ENCODE measurements at places on chromosomes 5 and 9. TPM values are rescaled to one million over a fixed set of nuclear protein-coding genes. Genes with fewer than 3 reads are reported as not detected.

The IL4 gene
- total RNA-seq: not detected

GRCh38 chr5:167716126-167716775 is 575.2 kb upstream of the WWC1 start:
- no peak overlapping the region for H3K4me3 ChIP-seq
- no peaks in the 10 kb centered on the region for H3K36me3 ChIP-seq
- no peak for DNase-seq
- H3K27ac ChIP-seq: no peak overlapping the region
- no peaks in the 10 kb centered on the region for H3K4me1 ChIP-seq

- H3K27ac ChIP-seq: no peak overlapping the region
- peaks cover 20% of the 10 kb centered on the region for H3K27me3 ChIP-seq
- no peaks in the 10 kb centered on the region for H3K4me1 ChIP-seq
- DNase-seq: no peak
- H3K36me3 ChIP-seq: no peaks in the 10 kb centered on the region
- H3K4me3 ChIP-seq: no peak overlapping the region
These were observed 74.5 kb upstream of the APC start for GRCh38 chr5:112663146-112663545.

DNA sequence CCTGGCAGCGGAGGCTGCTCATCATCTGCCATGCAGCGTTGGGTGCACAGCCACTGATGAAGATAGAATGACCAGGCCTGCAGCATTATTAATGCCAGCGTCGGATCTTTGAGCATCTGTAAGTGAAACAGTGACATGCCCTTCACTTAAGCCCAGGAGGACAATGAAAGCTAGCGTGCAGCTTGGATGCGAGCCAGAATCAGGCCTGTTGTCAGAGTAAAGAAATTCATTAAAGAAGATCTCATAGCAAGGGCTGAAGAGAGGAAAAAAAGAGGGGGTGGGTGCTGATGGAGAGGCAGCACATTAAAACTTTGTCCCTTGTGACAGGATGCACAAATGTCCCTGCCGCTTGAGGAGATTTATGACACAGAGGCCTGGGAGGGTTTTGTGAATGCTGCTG is 186.1 kb upstream of the MAST4 start:
- no peaks in the 10 kb centered on the region for H3K4me1 ChIP-seq
- H3K27me3 ChIP-seq: peaks cover 3% of the 10 kb centered on the region
- no peaks in the 10 kb centered on the region for H3K36me3 ChIP-seq

The SIT1 gene
- total RNA-seq: 220 TPM

The CKMT2 gene
- not detected for total RNA-seq

The IL5 gene
- not detected for total RNA-seq

- no peak overlapping the region for H3K27ac ChIP-seq
- no peaks in the 10 kb centered on the region for H3K4me1 ChIP-seq
- no peaks in the 10 kb centered on the region for H3K36me3 ChIP-seq
- H3K4me3 ChIP-seq: no peak overlapping the region
These were observed 38.8 kb downstream of the RASGEF1C start for GRCh38 chr5:180170106-180170809.

- no peak for DNase-seq
- no peaks in the 10 kb centered on the region for H3K4me1 ChIP-seq
- no peak overlapping the region for H3K4me3 ChIP-seq
- no peaks in the 10 kb centered on the region for H3K36me3 ChIP-seq
- H3K27me3 ChIP-seq: no peaks in the 10 kb centered on the region
These were observed 283.8 kb upstream of the CDH12 start for GRCh38 chr5:23136958-23137357.

DNA sequence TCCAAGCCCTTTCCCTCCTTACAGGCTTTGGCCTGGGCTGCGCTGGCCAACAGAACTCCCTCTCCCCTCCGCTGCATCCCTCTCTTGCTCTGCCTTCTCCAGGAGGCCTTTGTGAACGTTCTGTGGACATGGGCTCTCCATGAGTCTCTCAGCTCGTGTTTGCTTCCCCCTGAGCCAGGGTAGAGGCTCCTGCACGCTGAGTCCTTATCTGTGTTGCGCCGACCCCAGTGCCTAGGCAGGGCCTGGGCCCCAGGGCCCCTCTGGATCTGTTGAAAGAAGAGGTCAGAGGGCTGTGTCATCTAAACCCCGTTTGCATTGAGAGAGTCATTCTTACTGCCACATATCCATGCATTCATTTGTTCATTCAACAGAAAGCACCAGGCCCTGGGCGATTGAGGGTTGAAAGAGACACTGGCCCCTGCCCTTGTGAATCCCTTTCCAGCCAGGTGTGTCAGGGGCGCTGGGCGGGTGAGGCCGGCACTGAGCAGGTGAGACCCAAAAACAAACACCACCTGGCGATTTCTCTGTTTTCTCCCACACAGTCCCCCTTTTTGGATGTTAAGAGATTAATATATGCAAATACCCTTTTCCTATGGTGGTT is 111.2 kb upstream of the IER5L start:
- H3K36me3 ChIP-seq: no peaks in the 10 kb centered on the region
- H3K27ac ChIP-seq: no peak overlapping the region
- H3K4me3 ChIP-seq: no peak overlapping the region
- no peak for DNase-seq

The NTRK2 gene
- total RNA-seq: 0.05 TPM

DNA sequence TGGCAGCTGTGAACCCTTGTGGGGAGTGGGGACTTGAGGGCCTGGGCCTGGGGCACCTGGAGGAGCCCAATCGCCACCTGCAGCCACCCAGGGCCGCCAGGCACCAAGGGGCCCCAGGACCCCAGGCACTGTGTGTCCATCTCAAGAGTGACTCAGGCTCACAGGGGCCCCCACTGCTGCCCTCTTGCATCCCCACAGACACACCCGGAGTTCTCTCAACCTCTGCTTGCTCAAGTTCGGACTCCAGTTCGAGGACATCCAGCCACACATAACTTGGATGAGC is 51.9 kb downstream of the MRPL36 start:
- peaks cover 3% of the 10 kb centered on the region for H3K27me3 ChIP-seq
- H3K36me3 ChIP-seq: no peaks in the 10 kb centered on the region
- DNase-seq: no peak
- no peaks in the 10 kb centered on the region for H3K4me1 ChIP-seq
- no peak overlapping the region for H3K4me3 ChIP-seq
- H3K27ac ChIP-seq: no peak overlapping the region

DNA sequence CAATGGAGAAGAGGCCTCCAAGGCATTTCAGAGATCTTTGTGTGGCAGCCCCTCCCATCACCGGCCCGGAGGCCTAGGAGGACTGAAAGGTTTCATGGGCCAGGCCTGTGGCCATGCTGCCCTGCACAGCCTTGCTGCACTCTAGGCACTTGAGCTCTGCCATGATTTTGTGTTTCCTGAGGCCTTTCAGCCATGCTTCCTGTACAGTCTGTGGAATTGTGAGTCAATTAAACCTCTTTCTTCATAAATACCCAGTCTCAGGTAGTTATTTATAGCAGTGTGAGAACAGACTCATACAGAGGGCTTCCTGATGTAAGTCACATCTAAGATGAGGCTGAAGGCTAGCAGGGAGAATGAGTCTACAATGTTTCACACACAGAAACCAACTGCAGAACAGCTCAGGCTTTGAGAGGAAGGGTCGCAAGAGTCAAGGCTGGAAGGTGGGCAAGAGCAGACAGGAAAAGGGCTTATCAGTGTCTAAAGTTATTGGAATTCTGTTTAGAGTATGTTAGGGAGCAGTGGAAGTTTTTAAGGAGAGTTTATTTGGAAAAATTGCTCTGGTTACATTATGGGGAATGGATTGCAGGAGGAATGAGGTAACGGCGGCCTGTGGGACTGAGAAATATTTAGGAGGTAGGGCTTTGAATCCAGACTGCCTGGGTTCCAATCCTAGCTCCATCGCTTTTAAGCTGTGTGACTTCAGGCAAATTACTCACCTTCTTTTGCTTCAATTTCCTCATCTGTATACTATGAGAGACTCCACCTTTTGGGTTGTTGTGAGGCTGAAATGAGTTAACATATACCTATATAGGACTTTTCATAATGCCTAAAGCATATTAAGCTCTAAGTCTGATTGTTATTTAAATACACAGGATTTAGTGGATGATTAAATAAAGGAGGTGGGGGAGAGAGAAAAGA is 291.2 kb downstream of the CWC27 start:
- no peak overlapping the region for H3K27ac ChIP-seq
- H3K4me1 ChIP-seq: no peaks in the 10 kb centered on the region
- H3K27me3 ChIP-seq: peaks cover 4% of the 10 kb centered on the region

DNA sequence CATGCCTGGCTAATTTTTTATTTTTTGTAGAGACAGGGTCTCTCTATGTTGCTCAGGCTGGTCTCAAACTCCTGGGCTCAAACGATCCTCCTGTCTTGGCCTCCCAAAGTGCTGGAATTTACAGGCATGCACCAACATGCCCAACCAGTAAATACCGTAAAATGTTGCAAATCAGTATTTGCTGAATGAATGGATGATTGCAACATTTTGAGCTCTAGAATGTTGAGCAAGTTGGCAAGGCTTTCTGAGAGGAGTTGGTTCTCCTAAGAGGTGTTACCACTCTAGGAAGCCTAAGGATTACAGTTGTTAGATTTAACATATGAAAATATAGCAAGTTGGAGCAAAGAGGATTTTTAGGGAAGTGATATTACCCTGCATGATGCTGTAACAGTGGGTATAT is 15.6 kb upstream of the DMXL1 start:
- no peaks in the 10 kb centered on the region for H3K27me3 ChIP-seq
- no peak for DNase-seq
- no peak overlapping the region for H3K27ac ChIP-seq
- H3K36me3 ChIP-seq: no peaks in the 10 kb centered on the region

- H3K27ac ChIP-seq: no peak overlapping the region
- H3K4me3 ChIP-seq: no peak overlapping the region
- DNase-seq: no peak
- peaks cover 4% of the 10 kb centered on the region for H3K4me1 ChIP-seq
- no peaks in the 10 kb centered on the region for H3K27me3 ChIP-seq
These were observed 28.5 kb downstream of the TBC1D2 start for GRCh38 chr9:98226957-98227356.

The INSL6 gene
- total RNA-seq: not detected

The SPATA31D3 gene
- total RNA-seq: not detected

DNA sequence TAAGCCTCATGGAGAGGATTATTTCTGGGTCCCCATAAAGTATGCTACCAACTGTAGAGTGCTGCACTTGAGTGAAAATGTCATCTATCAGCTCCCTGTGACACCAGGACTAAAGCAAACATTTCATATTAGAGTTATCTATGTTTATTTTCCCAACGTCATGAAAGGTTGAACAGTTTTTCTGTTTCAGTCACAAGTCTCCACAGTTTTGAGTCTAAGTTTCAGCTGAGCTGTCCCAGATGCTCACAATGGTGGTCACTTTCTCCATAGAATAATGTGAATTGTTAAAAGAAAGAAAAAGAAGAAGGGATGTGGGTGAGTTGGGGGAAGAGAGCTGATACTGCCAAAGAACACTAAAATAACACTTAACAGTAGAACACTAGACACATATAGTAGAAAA is 126.3 kb upstream of the C9orf72 start:
- no peak overlapping the region for H3K4me3 ChIP-seq
- H3K27ac ChIP-seq: no peak overlapping the region
- no peaks in the 10 kb centered on the region for H3K4me1 ChIP-seq
- DNase-seq: no peak
- H3K36me3 ChIP-seq: no peaks in the 10 kb centered on the region

GRCh38 chr5:116025866-116026265 is 6.4 kb upstream of the ARL14EPL start:
- H3K27me3 ChIP-seq: peaks cover 15% of the 10 kb centered on the region
- DNase-seq: no peak
- no peak overlapping the region for H3K4me3 ChIP-seq
- H3K27ac ChIP-seq: no peak overlapping the region

DNA sequence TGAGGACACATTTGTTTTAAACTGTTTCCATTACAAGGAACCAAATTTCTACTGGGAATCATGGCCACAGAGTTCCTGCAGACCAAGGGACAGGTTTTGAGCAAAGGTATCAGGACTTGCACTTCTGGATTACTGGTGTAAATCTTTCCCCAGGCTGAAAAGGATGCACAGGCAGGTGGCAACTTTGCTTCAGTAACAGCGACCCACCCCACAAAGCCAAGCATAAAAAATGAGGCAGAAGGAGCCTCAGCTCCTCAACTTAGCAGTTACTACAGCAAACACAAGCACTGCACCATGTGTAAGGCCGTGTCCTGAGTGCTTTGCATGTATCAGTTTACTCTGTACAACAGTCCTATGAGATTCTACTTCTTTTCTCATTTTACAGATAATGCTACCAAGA is 251.9 kb downstream of the EBF1 start:
- no peak overlapping the region for H3K27ac ChIP-seq
- DNase-seq: no peak
- no peaks in the 10 kb centered on the region for H3K36me3 ChIP-seq
- H3K27me3 ChIP-seq: no peaks in the 10 kb centered on the region
- peaks cover 2% of the 10 kb centered on the region for H3K4me1 ChIP-seq
- H3K4me3 ChIP-seq: no peak overlapping the region

DNA sequence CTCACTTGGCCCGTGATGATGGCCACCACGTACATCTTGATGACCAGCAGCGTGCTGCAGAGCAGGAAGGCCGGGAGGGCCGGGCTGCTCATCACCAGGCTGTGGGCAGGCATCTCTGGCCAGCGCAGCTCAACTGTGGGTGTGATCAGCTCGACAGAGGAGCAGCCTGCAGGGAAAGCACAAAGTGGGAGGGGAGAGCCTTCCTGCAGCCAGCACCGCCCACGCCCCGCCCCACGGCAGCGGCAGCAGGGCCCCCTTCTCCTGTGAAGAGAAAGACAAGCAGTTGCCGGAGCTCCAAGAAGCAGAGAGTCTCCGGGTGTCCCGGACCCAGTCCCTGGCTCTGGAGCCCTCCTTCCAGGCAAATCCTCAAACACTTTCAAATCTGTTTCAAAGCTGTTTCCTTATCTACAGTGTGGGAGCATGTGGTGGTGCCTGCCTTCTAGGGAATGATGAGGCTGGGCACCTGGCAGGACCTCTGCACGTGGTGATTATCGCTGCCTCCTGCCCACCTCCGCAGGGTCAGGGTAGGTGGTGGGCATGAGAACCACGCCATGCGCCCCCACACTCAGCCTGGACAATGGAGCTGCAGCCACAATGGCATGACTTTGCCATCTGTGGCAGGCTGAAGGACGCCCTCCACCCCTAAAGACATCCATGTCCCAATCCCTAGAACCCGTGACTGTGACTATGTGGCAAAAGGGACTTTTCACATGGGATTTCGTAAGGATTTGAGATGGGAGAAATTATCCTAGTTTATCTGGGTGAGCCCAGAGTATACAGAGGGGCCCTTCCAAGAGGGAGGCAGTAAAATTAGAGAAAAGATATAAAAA is at the start of gene PTGES:
Gene PTGES (minus strand): TSS at position 143 of the 830 bp plus-strand sequence. CDS start 30 bp downstream, at position 113.
- no peak within 1 kb of the TSS for H3K27ac ChIP-seq
- peaks cover 14% of the 10 kb centered on the region for H3K27me3 ChIP-seq
- peak; percentile 62 for DNase-seq
- H3K4me1 ChIP-seq: peaks cover 19% of the 10 kb centered on the region
- no peak within 1 kb of the TSS for H3K4me3 ChIP-seq
- no peaks in the 10 kb centered on the region for H3K36me3 ChIP-seq

GRCh38 chr9:127654619-127655018 is 42.5 kb downstream of the STXBP1 start:
- H3K27me3 ChIP-seq: no peaks in the 10 kb centered on the region
- H3K27ac ChIP-seq: no peak overlapping the region
- no peak for DNase-seq
- H3K4me3 ChIP-seq: no peak overlapping the region
- H3K4me1 ChIP-seq: no peaks in the 10 kb centered on the region
- H3K36me3 ChIP-seq: peaks cover 2% of the 10 kb centered on the region

The LHFPL2 gene
- total RNA-seq: 0.34 TPM

All from activated CD8-positive, alpha-beta T cell treated with anti-CD3 and anti-CD28 coated beads, Interleukin-2, amount 10 ng/mL, durations not matched to agents 7 days and 5 days (primary cell).